ENCODE measurements at places on chromosomes 16 and 17. TPM values are rescaled to one million over a fixed set of nuclear protein-coding genes. Genes with fewer than 3 reads are reported as not detected.

The STAC2 gene
- total RNA-seq: not detected

The SCIMP gene
- total RNA-seq: not detected

The TPSAB1 gene
- total RNA-seq: not detected

The SALL1 gene
- 15.0 TPM for total RNA-seq

The CDC42EP4 gene
- 15.8 TPM for total RNA-seq

The SLC52A1 gene
- not detected for total RNA-seq

The IGSF6 gene
- not detected for total RNA-seq

The NKD1 gene
- 9.1 TPM for total RNA-seq

The ADCY7 gene
- 33.7 TPM for total RNA-seq

The UNC119 gene
- total RNA-seq: 27.7 TPM

The SMPD3 gene
- total RNA-seq: 0.34 TPM

The MAF gene
- total RNA-seq: 19.3 TPM

The ENPP7 gene
- not detected for total RNA-seq

The SP6 gene
- total RNA-seq: 1.3 TPM
